ENCODE measurements at places on chromosomes 12 and 14.

DNA sequence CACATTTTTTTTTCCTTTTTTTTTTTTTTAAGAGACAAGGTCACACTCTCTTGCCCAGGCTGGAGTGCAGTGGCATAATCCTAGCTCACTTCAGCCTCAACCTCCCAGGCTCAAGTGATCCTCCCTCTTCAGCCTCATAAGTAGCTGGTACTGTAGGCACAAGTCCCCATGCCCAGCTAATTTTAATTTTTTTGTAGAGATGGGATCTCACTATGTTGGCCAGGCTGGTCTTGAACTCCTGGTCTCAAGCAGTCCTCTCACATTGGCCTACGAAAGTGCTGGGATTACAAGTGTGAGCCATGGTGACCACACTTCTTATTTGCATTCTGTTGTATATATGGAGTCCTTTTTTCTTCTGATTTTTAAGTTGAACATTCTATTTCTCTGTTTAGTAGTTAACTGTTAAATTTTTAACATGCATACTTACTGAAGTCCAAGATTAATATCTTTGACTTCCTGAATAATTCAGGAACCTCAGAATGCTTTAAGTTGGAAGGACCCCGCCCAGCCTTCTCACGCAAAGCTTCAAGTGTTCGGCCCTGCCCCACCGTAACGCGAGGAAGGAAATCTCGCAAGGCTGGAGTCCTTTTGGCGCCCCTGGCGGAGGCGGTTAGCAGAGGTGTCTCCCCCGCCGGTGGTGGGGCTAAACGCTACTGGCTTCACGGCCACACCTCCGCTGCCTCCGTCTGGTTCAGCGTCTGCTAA, 21.6 kb downstream of the SPATS2 start:
- H3K4me3 ChIP-seq, result no peak overlapping the region
- no peaks in the 10 kb centered on the region for H3K27me3 ChIP-seq
- no peaks in the 10 kb centered on the region for H3K4me1 ChIP-seq
- DNase-seq, result peak; percentile 62
- H3K36me3 ChIP-seq, result no peaks in the 10 kb centered on the region
- no peak overlapping the region for H3K27ac ChIP-seq

- peaks cover 27% of the 10 kb centered on the region for H3K4me1 ChIP-seq
- peak overlapping the region; percentile 56 for H3K27ac ChIP-seq
- peaks cover 5% of the 10 kb centered on the region for H3K36me3 ChIP-seq
- peak overlapping the region; percentile 85 for H3K4me3 ChIP-seq
- DNase-seq, result peak; percentile 80
Measured at GRCh38 chr14:54902143-54902520, 494 bp downstream of the GCH1 start.

GRCh38 chr14:102206918-102207317, 67.2 kb downstream of the WDR20 start:
- peaks cover 20% of the 10 kb centered on the region for H3K36me3 ChIP-seq
- no peak overlapping the region for H3K27ac ChIP-seq
- peaks cover 9% of the 10 kb centered on the region for H3K4me1 ChIP-seq
- H3K4me3 ChIP-seq, result no peak overlapping the region

DNA sequence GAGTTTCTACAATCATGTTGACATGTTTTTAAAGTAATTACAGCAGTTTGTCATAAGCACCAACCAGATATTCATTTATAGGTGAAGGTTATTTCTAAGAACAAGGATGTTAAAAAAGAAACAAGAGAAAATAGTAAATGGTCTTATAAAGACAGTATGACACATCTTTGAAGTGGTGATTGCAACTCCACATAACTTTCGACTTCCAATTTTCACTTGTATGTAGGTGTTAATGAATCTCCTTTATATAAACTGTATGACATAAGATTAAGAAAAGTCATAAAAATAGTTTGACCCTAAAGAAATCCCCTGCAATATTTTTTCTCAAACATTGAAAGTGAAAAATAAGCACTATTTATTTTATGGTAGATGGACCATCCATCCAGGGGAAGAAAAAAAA, 144.8 kb upstream of the PTPRQ start:
- no peaks in the 10 kb centered on the region for H3K36me3 ChIP-seq
- peaks cover 3% of the 10 kb centered on the region for H3K27me3 ChIP-seq
- no peak for DNase-seq
- H3K4me1 ChIP-seq, result no peaks in the 10 kb centered on the region
- H3K4me3 ChIP-seq, result no peak overlapping the region

DNA sequence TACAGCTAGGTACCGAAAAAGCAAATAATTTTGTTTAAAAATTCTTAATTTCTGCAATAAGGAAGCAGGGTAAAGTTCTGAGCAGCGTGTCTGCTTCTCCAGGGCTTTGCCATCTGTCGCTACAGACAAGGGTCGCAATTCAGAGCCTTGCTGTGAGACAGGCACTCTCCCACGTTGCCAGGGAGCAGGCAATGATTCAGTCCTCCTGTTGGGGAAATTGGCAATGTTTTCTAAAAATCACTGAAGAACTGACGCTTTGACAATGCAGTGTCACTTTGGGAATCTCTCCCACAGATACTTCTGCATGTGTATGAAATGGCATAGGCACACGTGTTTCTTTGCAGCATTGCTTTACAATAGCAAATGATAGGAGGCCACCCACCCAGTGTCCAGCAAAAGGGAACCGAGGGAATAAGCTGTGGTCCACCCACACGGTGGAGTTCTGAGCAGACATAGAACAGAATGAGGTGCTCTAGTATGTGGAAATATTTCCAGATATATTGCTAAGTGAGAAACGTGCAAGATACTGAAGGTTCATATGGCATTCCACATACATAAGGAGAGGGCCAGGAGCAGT, 16.0 kb upstream of the HIP1R start:
- no peak for DNase-seq
- H3K4me3 ChIP-seq, result no peak overlapping the region
- no peaks in the 10 kb centered on the region for H3K36me3 ChIP-seq
- no peaks in the 10 kb centered on the region for H3K27me3 ChIP-seq
- H3K4me1 ChIP-seq, result peaks cover 5% of the 10 kb centered on the region
